ENCODE measurements at places on chromosomes 11 and 22.

DNA sequence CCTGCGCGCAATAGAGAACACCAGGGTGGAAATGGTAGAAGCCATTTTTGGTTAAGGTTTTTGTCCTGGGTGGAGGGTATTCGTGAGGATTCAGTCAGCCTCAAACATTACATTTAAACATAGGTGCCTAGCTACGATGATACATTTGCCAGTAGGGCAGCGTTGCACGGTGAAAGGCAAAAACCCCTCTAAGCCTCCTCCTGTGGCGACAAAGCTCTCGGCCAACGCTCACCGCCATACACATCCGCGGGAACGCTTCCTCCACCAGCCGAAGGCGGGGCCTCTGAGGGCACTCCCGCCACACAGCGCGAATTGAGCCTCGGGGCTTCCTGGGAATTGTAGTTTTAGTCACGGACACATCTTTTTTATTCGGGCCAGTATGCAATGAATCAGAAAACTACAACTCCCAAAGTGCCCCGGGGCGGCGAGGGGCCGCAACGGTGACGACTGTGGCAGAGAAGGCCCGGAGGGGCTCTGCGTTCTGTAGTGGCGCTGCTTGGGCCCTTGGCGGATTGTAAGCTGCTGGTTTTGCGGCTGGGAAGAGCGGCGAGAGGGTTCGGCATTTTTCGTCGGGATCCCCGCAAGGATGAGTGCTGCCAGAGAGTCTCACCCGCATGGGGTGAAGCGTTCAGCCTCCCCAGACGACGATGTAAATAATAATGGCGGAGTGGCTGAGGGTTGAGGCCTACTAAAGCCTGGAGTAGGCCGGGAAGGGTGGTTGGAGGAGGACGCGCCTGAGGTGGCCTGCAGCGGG lies at the start of gene C11orf58:
Gene C11orf58 (plus strand): TSS at position 455 of the 754 bp plus-strand sequence. CDS start 132 bp downstream, at position 587.
- peak; percentile 96 for DNase-seq

GRCh38 chr11:134226806-134227325 lies 2.4 kb downstream of the VPS26B start:
- DNase-seq = no peak

DNA sequence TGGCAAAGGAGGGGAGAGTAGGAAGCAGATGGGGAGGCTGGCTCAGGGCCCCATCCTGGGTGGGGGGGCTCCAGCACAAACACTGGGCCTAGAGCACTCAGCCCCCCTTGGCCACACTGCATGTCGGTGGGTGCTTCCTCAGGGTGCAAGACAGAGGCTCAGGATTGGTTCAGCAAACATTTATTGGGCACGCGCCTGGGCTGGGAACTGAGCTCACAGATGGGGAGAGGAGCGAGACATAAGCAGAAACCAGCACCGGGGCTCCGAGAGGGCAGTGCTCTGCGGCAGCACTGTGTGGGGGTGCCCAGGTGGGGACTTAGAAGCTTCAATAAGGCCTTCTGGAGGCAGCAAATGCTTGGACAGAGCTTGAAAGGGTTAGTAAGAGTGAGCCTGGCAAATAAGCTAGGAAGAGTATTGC lies 12.1 kb upstream of the EHD1 start:
- no peak for DNase-seq

DNA sequence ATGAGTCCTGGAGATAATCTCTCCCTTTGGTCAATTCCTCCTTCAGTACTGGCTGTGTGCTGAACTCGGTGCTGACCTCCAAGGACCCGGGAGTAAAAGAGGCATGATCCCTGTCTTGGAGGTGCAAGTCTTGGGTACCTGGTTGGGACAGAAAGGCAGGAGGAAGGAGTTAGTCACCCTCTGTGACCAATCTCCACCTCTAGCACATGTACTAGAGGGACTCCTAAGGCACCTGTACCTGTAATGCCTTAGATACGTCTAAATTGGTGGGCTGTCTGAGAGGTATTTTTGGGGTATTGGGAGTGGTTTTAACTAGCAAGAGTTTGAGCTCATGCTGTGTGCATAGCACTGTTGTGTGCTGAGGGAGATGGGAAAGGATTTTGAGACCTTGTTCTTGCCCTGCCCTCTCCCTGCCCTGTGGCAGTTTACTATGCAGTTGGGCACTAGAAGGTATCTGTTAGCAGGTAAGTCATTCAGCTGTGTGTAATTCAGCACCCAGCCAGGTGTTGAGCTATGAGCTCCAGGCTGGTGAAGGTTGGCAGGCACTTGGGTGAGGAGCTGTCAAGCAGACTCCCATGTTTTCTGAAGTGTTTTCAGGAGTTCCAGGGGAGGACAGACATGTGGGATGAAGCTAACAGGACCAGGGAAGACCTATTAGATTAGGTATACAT lies 2.5 kb downstream of the PANX1 start:
- no peak for DNase-seq

- DNase-seq = no peak
Measured at GRCh38 chr11:131857246-131857645, 486.8 kb downstream of the NTM start.

- no peak for DNase-seq
Measured at GRCh38 chr11:134022748-134023147, 46.1 kb upstream of the JAM3 start.

- DNase-seq = no peak
Measured at GRCh38 chr11:68089679-68090078, 31.5 kb downstream of the CHKA start.

DNA sequence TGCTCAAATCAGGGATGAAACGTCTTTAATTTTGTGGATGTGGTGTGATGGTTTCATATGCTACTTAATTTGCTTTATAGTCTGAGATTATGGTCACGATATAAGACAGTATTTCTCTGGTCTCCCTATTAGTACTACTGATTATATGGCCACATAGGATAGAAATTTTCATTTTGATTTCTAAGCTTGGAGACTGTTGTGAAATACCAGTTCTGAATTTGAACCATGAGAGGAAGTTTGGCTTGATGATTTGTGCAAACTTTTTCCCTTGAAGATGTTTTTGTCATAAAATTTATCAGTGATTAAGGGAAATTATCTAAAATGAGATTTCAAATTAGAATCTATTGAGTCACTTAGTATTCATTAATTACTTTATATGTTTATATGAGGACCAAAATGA lies 2.7 kb downstream of the RNF169 start:
- DNase-seq = no peak

GRCh38 chr11:837990-838307 lies 4.4 kb downstream of the POLR2L start:
- DNase-seq = no peak
